ENCODE measurements at places on chromosomes 3 and 15. TPM values are rescaled to one million over a fixed set of nuclear protein-coding genes. Genes with fewer than 3 reads are reported as not detected.

Gene CD80
- not detected for total RNA-seq

Gene MME
- total RNA-seq, result not detected

Gene NTRK3
- 23.2 TPM for total RNA-seq

Gene SMCO1
- total RNA-seq, result not detected

Gene CD86
- not detected for total RNA-seq

Gene MAP1A
- total RNA-seq, result 0.45 TPM

Gene PRR20G
- 2.4 TPM for total RNA-seq

Gene LIPH
- total RNA-seq, result 5.1 TPM

Gene SYNPR
- not detected for total RNA-seq

Gene LMAN1L
- not detected for total RNA-seq

Gene CLDN16
- total RNA-seq, result 0.09 TPM

Gene TMEM207
- not detected for total RNA-seq

Gene TMEM212
- not detected for total RNA-seq

Measured in A549 treated with dexamethasone at 1 μM for 4 hours (cell line).